ENCODE measurements at places on chromosomes 6 and 20.
A peak's percentile ranks its signal among the peaks of the same experiment; 100 is the strongest.

- DNase-seq: no peak
These were observed 10.6 kb upstream of the EXOC2 start for GRCh38 chr6:703552-703951.

GRCh38 chr6:15252195-15252594 lies 6.3 kb downstream of the JARID2 start:
- no peak for DNase-seq

DNA sequence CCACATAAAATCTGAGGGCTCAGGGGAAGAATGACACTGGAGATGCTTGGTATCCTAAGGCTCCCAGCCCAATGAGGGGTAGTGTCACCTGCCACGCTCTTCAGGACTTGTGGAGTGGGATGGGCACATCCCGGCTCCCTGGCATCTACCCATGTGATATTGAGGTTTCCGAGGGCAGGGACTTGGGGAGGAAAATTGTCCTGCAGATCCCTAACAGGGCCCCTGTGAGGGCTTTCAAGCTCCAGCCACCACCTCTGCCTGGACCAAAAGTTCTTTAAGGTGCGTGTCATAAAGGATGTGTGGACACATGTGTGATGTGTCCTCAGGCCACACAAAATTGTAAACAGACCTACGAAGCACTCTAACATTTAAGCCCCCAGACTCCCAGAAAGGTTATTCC lies 2.5 kb downstream of the SCML4 start:
- no peak for DNase-seq

- no peak for DNase-seq
These were observed 660.4 kb upstream of the GJE1 start for GRCh38 chr6:141472162-141472928.

DNA sequence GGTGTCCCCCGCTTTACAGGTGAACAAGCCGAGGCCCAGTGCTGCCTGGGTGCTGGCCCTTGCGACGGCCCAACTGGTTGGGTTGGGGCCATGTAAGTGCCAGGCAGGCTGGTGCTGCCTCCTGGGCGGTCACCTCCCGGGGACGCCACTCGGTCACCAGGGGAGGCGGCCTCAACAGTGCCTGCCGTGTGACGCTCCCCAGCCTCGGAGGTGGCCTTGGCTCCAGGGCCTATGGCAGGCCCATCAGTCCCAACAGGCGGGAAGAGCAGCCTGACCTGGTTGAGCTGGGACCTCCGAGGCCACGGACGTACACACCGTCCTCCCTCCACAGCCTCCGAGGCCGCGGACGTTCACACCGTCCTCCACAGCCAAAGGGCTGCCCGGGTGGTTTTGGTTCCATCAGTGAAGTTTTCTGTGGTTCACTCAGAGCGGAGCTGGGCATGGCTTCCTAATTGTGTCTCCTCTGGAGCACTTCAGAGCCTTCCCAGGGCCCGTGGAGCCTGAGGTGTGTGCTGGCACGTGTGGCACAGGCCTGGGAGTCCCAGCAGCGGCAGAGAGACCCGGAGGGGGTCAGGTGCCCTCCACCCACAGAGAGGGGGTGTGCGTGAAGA lies 19.3 kb upstream of the SLCO4A1 start:
- DNase-seq: no peak

DNA sequence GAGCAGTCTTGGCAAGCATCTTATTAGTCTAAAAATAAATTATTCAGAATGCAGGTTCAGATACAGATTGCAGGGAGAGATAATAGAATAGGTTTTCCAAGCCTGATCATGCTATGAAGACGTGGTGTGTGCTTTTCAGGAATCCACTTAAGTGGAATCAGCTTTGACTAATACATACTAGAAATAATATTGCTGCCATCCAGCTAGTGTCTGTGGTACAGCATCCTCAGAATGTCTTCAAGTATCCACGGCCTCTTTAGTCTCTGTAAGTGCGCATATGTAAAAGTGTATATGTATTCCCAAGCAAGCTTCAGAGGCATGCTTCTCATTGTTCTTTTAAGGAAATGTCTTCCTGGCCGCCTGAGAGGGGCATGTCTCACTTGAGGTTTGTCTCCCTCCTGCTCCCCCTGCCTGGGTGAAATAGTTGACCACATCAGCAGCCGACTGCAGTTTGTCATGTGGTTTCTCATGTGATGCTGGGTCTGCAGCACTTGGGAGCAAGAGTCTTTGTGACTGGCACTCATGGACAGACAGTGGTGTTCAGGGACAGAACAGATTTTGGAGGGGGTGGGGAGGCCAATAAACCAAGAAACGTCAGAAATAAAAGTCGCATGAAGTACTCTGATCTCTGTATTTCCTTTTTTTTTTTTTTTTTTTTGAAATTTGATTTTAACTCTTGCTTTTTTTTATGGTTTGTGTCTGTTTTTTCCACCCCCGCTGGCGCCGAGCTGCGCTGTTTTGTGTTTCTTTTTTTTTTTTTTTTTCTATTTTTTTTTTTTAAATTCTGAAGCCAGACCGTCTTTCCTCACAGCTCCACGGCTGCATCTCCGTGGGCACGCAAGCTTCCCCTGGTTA lies 150.8 kb downstream of the PRL start:
- peak; percentile 6 for DNase-seq

DNA sequence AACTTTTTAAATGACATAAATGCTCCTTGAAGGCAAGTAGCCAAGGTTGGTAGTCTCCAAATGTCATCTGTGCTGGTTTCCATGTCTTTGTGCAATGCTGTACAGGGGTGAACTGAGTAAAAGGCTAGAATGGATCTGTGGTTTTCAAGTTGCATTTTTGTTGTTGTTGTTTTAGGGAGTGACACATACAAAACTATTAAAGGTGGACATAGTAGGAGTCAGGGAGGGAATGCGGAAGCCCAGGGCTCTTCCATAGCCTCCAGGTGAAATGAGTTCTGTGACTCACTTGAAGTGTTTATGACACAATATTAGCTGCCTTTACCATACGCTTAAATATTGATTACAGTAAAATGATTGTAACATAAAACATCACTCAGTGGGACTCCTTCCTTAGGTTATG lies 22.5 kb upstream of the QKI start:
- DNase-seq: peak; percentile 31

DNA sequence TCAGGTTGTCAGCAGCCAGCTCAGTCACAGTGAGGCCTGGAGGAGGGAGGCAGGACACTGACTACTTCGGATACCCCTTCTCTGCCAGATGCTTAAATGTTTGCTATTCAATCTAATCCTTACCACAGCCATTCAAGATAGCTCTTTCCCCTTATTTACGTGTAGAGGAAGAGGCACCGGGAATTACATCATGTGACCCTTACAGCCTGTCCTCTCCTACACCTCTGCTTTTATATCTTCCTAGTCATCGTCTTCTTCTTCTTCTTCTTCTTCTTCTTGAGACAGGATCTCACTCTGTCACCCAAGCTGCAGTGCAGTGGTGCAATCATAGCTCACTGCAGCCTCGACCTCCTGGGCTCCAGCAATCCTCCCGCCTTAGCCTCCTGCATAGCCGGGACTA lies 148.1 kb upstream of the NEDD9 start:
- DNase-seq: no peak

- peak; percentile 8 for DNase-seq
These were observed 85.4 kb downstream of the NDUFAF5 start for GRCh38 chr20:13870170-13870748.

DNA sequence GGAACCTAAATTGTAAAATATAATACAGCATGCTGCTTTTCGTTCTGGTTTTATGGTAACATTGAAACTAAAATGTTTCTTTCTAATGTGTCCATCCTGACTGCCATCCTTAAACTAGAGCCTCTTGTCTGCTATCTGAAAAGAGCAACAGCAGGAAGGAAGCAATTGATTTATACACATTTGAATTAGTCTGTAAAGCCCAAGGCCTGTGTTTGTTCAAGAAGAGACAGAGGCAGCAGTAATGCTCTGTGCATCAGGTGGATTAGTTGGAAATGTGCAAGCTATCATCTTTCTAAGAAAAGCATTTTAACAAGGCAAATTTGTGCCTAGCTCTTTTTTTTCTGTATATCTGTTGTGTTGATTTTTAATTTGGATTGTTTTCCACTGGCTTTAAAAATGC lies 128.6 kb downstream of the SCAF8 start:
- no peak for DNase-seq

DNA sequence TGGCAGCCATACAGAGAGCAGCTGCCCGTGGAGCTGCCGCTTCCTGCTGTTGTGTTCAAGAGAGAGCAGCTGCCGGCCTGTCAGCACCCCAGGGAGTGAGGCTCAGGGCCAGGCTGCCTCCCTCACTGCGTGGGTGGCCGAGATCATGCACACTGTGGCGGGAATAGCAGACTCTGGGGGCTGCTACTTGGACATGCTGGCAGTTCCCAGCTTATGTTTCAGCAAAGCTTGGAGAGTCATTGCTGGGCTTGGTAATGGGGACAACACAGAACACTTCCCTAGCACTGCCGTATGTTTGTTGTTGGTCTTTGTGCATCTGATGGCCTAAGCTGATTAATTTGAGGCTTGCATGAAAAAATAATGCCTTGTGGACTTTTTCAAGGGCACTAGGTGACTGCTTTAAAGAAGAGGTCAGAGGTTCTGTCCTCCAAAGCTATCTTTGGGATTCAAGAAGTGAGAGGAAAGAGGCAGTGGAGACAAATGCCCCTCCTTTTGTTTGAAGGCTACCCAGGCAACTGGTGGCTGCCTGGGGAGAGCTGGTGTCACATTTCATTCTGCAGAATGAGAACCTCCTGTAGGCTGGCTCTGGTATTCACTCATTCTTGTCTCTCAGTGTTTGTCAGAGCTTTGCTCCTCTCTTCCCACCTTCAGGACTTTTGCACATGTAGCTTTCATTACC lies 18.8 kb downstream of the MRAP2 start:
- DNase-seq: peak; percentile 21

DNA sequence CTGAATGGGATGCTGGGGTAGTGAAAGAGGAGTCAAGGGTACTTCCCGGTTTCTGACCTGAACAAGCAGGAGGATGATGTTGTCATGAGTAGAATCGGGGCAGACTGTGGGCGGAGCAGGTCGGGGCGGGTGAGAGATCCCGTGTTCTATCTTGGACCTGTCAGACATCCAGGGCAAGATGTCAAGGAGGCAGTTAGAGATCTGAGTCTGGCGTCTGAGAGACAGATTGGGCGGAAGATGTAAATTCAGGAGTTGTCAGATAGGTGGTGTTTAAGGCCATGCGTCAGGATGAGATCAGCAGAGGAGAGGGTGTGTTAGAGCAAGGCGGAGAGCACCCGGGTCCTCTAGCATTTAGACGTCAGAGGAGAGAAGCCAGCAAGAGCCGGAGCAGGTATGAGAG lies 115.5 kb downstream of the DLGAP4 start:
- no peak for DNase-seq

DNA sequence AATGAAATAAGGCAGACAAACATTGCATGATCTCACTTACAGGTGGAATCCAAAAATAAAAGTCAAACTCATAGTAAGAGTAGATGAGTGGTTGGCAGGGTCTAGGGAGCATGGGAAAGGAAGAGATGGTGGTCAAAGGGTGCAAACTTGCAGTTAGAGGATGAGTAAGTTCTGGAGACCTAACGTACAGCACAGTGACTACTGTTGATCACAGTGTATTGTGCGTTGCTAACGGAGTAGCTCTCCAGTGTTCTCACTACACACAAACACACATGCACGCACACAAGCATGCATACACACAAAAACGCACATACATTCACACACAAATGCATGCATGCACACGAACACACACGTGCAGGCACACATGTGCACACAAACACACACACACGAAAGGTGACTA lies 54.9 kb downstream of the LY86 start:
- DNase-seq: no peak

DNA sequence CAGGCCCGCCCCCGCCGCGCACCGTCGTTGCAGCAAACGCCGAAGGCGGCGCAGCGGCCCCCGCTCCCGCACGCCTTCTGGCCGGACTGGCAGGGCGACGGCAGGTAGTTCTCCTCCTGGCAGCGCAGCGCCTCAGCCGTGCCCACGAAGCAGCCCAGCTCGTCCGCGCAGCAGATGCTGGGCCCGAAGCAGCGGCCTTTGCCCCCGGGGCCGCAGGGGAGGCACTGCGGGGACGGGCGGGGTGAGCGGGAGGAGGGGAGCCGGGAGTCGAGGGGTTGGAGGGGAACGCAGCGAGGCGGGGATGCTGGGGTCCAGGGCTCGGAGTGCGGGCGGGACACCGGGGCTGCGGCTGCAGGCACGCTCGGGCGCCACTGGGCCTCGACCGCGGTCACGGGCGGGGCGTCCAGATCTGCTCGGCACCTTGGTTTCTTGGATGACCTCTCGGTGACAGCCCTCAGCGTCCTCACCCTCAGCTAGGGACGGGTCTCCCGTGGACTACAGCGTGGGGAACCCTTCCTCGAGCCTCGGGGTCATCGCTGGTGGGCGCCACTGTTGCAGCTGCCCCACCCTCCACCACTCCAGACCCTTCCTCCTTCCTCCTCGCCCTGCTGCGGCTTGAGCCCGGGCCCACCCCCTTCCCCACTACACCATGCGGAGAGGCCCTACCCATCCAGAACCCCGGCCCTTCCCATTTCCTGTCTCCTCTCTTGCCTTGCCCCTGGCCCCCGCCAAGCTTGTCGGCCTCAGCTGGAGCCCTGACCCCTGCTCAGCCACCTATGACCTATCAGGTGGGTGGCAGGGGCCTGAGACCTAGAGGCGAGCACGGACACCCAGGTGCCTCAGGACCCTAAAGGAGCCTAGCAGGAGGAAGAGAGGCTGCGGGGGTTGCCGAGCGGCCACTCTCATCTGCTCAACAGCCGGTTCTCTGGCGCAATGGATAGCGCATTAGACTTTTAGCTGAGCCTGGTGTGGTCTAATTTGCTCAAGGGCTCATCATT lies 1.3 kb downstream of the AVP start:
- DNase-seq: no peak

DNA sequence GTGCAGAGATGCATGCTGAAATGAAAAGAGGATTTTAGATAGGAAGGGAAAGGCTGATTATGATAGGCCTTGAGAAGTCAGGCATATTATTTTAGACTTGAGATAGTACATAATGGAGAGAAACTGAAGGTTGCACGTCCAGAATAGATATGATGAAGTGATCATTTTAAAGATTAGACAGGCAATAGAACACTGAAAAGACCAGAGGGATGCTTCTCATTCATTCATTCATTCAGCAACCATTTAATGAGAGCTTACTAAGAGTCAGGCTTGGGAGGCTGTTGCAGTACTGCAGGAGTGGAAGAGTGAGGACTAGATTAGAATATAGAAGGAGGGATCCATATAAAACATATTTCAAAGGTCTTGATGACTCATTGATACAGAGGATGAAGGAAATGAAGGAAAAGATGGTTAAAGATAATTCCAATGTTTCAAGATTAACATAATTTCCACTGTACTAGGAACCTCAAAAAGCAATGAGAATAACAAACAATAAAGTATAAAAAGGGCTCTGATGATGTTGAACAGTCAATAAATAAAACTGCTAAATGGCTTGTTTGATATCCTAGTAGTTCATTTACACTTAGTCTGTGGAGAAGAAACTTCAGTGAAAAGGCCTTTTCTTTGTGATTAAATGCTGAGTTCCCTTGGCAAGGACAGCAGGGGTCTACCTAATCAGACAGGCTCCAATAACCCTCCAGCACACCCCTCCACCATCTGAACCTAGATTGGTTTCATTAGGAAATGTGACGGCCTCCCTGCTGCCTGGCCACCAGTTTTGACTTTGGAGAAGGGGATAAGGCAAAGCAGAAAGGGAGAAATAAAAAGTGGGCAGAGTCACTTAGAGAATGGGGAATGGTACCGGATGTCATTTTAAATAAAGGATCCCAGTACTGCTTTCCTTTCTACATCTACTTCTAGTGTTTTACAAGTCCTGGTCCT lies 5.3 kb upstream of the FBXO9 start:
- no peak for DNase-seq

GRCh38 chr20:44832724-44833123 lies 22.4 kb upstream of the RIMS4 start:
- no peak for DNase-seq

GRCh38 chr6:31270788-31271640 lies 878 bp downstream of the HLA-C start:
- DNase-seq: peak; percentile 5
